Esophagus squamous epithelium (tissue), 5 donors: ENCODE measurements at places on chromosomes 2 and 18. TPM values are rescaled to one million over a fixed set of nuclear protein-coding genes. Genes with fewer than 3 reads are reported as not detected.

The SPATS2L gene
- total RNA-seq, result 59.3 TPM

The DLX1 gene
- not detected for total RNA-seq

The OTOS gene
- total RNA-seq, result not detected

The GALNT3 gene
- total RNA-seq, result 76.0 TPM

The HNMT gene
- total RNA-seq, result 10.6 TPM

The ICA1L gene
- total RNA-seq, result 8.0 TPM

The NAT8 gene
- total RNA-seq, result not detected

DNA sequence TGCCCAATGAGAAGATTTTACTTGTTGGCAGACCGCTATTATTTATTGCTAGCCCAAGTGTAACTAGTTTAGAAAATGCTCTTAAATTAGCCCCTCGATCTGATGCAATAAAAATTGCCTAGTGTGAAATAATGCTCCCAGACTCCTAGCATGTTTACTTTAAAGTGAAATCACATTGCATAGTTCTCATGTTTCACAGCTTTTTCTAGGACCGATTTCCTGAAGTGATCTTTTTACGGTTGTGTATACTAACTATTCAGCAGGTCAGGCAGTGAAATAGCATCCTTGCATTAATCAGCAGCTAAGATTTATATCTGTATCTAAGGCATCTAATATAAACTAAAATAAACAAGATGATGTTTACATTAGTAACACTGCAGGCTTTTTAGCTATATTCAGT lies 52.4 kb downstream of the PMS1 start:
- no peak for DNase-seq

DNA sequence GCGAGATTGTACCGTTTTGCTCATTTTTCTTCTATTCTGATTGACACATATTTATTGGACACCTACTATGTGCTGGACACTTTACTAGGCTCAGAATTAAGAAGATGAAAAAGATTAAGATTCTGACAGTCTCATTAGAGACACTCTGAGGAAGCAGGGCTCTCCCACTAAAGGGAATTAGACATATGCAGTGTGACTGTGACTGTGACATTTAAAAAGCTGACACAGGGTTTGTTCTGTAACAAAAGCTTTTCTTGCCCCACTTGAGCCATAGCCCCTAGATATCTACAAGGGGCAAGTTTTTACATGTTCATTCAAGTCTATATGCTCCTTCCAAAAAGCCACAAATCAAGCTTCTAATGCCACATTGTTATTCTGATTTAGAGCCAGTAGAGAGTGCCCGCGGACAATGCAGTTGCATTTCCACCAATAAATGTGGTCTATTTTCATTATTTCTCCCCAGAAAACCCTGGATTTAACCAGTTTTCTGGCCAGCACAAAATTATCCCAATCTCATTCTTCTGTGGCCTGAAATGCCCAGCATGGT lies 9.8 kb downstream of the ARHGAP25 start:
- DNase-seq, result no peak

GRCh38 chr2:201004370-201004769 lies 40.9 kb upstream of the ORC2 start:
- no peak for DNase-seq

GRCh38 chr18:24514439-24514838 lies 54.0 kb downstream of the HRH4 start:
- DNase-seq, result no peak

DNA sequence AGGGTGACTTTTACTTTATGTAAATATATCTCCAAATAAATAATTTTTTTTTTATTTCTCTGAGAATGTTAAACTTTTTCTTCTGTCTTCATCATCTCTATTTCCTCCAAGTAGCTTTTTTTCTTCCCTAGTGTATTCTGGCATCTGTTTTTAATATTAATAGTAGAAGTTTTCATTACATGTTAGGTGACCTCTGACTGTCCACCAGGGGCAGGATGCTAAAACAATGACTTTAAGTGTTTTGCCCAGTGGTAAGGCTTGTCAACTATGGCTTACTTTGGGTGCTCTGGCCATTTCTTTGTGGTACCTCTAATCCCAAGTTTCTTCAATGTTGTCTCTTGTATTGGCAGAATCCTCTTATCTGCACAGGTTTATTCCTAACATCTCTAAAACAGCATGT lies 127.1 kb downstream of the SRBD1 start:
- no peak for DNase-seq

GRCh38 chr2:112924821-112925220 lies 13.9 kb downstream of the IL37 start:
- no peak for DNase-seq

DNA sequence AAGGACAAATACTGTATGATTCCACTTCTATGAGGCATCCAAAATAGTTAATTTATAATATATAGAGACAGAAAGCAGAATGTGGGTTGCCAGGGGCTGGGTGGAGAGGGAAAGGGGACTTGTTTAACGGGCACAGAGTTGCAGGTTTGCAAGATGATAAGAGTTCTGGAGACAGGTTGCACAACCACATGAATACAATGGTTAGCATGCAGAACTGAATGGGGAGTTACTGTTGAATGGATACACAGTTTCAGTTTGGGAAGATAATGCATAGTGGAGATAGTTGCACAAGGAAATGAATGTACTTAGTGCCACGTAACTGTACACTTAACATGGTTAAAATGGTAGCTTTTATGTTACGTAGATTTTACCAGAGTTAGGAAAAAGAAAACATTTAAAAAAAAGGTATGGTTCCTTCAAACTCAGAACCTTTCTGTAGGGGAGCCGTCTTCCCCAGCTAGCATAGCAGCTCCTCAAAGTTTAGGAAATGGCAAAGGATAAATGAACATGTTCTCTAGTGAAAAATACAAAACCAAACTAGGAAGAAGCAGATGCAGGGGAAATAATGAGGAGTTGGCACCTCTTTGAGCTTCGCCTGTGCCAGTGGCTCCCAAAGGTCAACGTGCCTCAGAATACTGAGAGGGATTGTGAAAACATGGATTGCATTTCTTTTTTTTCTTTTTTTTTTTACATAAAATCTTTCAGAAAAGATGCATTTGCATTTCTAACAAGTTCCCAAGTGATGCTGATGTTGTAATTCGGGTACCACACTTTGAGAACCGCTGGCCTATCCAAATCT lies 95.2 kb downstream of the ZCCHC2 start:
- no peak for DNase-seq

DNA sequence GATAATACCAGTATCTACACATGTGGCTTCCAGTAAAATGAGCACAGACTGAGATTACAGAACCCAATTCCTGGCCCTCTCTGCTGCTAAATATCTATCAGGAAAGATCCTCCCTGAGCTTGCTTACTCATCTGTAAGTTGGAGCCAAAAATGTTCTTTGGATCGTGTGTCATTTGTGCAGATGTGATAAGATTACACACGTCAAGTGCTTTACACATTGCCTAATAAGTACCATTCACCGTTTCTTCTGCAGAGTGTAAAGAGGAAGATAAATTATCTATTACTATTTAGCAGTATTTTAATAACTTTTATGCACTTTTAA lies 23.2 kb upstream of the SLC20A1 start:
- no peak for DNase-seq

DNA sequence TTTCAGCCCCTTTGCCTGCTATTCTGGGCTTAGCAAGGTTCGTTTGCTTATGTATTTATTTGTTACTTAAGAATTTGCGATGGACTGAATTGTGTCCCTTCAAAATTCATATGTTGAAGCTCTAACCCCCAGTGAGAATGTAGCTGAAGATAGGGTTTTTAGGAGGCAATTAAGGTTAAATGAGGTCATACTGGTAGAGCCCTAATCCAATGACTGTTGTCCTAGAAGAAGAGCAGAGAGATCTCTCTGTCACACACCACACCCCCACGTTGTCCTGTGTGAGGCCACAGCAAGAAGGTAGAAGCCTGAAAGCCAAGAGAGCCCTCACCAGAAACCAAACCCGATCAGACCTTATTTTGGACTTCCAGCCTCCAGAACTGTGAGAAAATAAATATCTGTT lies 66.7 kb downstream of the KIAA1328 start:
- no peak for DNase-seq

- no peak for DNase-seq
These were observed 80.4 kb downstream of the MC4R start for GRCh38 chr18:60292186-60292585.

DNA sequence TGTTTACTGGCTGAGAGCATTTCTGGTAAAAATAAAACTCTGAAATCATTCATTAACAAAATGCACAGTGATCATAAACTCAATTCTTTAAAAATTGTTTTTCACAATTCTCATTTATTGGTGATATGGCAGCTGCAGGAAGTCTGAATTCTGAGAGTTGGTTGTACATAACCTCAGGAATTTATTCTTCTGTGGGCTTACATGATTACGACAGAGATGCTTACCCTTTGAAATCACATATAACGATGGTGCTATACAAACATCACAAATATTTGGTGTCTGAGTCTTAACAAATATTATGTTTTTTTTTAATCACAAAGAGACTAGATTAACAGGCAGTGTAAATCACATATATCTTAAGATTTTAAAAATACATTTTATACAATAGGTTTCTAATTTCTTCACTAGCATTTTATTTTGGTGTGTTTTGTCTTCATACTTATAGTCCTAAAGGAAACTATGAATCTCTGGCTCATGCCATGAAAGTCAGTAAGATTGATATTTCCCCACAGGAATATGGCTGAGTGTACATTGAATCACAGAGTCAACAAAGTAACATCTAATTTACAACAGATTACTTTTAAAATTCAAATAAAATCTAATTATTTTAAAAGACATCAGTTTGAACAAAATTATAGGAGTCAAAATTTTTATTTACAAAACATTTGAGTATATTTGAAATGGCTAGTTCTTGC lies 318.8 kb upstream of the THUMPD2 start:
- no peak for DNase-seq

- no peak for DNase-seq
These were observed 158.6 kb upstream of the TWIST2 start for GRCh38 chr2:238689331-238689730.

DNA sequence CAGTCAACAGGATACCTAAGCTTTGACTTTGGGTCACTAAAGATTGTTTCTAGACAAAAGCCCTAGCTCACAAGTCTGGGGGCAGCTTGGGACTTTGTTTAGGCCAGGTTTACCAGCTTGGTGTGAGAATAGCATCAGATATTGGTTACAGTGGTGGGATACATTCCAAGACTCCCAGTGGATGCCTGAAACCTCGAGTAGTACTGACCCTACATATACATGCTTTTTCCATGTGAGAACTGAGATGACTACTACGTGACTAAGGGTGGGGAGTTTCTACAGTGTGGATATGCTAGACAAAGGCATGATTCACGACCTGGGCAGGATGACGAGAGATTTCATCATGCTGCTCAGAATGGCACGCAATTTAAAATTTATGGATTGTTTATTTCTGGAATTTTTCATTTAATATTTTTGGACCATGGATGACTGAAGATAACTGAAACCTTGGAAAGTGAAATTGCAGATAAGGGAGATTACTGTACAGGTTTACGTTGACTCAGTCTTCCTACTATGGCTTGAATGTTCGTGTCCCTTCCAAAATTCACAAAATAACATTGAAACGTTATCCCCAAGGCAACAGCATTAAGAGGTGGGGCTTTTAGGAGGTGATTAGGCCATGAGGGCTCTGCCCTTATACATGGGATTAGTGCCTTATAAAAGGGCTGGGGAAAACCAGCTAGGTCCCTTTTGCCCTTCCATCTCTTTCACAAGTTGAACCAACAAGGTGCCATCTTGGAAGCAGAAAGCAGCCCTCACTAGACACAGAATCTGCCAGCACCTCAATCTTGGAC lies 50.2 kb upstream of the CTAGE1 start:
- DNase-seq, result no peak
